ENCODE measurements at places on chromosomes 6 and 20.

GRCh38 chr6:137492289-137493217, 1.6 kb downstream of the OLIG3 start:
- no peak for DNase-seq

DNA sequence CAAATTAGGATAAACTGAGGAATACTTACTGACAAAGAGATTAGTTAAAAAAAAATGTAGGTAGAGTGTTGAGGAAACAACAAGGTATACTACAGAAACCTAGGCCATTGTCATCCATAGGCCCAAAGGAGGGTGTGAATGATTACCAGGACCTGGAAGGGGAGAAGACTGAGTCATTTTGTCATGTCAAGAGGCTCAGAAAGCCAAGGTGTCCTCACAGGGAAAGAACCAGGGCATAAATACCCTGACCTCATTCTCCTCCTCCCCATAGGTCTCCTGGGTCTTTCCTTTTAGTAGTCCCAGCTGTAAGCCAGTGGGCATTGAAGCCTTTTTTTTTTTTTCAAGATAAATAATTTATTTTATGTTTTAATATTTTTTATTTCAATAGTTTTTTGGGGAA, 582.1 kb upstream of the JAG1 start:
- no peak for DNase-seq

DNA sequence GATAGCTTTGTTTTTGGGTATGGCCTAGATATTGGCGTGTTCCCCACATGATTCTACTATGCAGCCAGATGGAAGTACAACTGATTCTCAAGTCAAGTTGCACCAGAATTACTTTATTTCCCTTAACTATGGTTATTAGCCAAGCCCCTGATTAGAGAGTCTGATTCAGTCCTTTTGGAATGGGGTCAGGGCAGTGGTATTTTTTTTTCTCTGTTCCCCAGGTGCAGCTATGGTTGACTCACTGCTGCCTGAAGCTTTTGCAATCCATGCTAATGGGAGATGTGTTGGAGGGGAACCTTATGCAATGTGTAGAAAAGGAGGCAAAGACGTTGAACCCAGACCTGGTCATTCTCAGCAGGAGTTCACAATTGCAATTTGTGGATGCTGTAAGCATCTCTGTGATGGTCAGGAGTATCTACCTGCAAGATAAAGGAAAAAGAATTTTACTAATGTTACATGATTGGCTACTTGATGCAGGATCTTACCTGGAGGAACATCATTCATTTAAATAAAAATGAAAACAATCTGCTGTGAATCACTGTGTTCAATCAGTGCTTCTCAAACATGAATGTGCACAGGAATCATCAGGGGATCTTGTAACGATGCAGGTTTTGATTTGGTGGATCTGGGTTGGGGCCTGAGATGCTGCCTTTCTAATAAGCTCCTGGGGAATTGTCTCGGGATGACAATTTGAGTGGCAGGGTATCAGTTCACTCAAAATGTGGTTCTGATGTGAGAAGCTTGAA, 49.4 kb downstream of the PFDN4 start:
- DNase-seq: no peak

DNA sequence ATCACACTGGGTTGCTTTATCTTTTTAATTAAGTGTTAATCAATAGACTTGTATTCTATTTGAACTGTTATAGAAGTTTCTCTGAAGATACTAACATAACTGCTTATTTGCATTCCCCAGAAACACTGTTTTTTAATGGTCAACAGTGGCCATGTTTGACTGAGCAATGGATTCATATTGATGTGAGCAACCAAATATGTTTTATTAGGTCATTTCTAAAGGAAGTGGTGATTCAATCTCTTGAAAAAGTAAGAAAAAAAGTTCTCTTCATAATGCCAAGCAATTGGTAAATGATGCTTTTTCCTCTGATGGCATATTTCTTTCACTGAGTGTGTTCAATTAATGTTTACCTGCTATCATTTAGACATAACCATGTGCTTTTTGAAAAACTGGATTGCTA, 593.0 kb upstream of the CITED2 start:
- DNase-seq: no peak

GRCh38 chr20:19260412-19261090, 48.1 kb downstream of the SLC24A3 start:
- peak; percentile 32 for DNase-seq

DNA sequence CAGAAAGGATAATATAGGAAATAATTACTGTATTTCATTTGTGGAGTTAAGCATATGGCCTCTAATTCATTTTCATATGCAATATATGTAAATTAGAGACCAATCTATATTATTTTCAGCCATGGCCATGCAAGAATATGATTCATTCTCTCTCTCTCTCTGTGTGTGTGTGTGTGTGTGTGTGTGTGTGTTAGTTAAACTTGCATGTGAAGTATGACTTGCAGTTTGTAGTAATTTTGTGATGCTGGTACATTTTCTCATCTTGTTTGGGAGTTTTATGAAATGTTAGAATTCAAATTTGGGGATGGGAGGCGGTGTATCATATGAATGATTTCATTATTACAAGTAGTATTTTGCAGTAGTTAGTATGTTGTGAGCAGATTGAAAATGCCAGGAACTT, 74.8 kb downstream of the JARID2 start:
- no peak for DNase-seq

DNA sequence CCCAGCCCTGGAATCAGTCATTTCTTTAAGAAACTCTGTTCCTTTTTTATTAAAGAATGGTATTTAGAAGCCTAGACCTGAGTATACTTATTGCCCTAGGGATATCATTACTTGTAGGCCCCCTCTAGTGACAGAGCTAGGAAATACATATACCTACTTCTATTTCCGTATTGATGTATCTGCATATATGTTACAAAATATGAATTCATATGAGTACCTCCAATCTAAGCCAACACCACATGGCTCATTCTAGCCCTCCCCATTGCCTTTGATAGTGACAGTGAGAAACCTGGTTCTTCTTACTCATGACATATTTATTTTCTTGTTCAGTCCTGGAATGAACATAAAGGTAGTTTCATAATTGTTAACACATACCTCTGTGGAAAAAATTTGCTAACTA, 137.2 kb downstream of the FARS2 start:
- DNase-seq: no peak

DNA sequence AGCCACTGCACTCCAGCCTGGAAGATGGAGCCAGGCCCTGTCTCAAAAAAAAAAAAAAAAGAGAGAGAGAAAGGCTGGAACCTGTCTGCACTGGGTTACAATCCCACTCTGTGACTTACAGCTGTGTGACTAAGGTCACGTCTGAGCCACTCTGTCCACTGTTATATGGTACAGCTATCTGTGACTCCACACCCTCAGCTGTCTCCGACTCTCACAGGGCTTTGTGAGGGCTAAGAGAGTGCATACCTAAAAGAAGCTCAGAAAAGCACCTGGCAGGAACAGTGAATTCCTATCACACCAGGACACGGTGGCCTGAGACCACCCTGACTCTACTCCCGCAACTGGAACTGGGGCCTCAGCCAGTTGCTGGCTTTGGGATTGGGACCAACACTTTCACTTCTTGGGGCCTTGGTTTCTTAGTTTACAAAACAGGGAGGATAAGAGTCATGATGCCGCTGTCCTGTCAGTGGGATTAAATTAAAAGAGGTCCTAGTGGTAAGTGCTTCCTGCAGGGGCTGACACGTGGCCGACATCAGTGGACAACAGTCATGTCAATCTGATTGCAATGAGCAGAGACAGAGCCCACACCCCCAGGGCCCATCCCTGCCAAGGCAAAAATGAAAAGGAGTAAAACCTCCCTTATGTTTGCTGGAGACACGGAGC, 5.7 kb upstream of the CD93 start:
- DNase-seq: no peak

DNA sequence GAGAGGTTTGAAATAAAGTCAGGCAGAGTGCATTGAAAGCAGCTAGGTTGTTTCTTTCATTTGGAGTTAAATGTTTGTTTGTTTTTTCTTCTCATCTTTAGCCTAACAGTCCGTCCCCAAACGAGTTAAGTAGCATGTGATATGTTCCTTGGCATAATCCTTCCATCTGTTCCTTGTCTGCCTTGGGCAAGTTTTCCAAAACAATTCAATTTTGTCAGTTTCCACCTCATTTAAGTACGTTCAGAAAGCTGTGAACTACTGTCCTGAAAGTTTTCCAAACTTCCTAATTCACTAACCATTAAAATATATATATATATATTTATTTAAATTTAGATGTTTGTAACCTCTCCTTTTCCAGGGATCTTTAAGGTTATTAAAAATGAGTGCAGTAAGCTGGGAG, 61.8 kb upstream of the HDAC2 start:
- no peak for DNase-seq

DNA sequence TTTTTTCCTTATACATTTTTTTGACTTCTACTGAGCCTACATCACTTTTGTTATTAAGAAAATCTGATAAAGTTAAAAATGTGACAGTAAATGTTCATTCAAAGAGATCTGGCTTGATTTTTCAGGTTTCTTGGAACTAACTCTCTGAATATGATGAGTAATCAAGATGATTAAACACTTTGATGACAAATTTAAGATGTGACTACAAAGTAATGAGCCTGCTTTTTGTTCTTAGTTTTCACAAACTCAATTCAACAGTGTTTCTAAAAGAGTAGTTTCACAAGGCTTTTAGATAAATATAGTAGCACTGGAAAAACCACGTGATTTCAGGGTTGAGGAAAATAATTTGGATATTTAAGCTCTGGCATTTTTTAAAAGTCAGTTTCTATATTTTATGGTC, 37.9 kb upstream of the HDDC2 start:
- DNase-seq: no peak

DNA sequence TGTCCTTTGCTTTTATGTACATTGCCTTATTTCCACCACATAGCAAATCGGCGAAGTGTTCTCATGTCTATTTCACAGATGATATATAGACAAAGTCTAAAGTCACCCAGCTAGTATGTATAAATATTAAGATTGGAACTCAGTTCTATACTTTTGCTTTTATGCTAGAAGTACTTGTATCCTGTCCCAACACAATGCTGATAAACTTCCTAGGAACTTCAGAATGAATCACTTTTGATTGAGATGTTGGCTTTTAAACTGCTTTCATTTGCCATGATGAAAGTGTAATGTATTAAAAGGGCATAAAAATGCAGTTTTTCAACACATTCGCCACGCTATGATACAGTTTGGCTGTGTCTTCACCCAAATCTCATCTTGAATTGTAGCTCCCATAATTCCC, 50.8 kb downstream of the GCLC start:
- DNase-seq: no peak

- DNase-seq: no peak
Measured at GRCh38 chr6:9224539-9224938, 789.2 kb upstream of the SLC35B3 start.

GRCh38 chr20:20772497-20773085, 60.1 kb upstream of the RALGAPA2 start:
- no peak for DNase-seq

DNA sequence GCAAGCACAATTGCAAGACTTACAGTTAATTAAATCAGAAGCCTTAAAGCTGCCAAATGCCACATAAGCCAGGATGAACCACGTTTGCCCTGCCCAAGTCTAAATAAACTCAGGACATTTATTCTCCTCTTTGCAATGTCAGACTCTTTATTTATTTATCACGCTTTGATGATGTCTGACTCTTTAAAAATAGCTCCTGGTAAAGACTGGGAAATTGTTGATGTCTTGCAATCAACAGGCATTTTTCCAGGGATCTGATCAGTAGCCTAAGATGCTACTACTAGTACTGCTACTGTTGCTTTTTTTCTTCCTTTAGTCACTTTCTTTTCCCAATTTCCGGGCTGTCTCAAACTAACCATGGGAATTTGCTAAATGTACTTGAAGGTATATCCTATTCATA, 365.8 kb upstream of the MARCKS start:
- DNase-seq: no peak

GRCh38 chr6:111061508-111061907, 25.8 kb upstream of the SLC16A10 start:
- DNase-seq: no peak
